Occipital lobe (tissue), 3 donors: ENCODE measurements at places on chromosomes 1 and 21. TPM values are rescaled to one million over a fixed set of nuclear protein-coding genes. Genes with fewer than 3 reads are reported as not detected.
A peak's percentile ranks its signal among the peaks of the same experiment; 100 is the strongest.

RGS7 gene
- total RNA-seq, result 19.7 TPM

ADAMTSL4 gene
- total RNA-seq, result 0.31 TPM

POU3F1 gene
- 9.4 TPM for total RNA-seq

NEXN gene
- 0.31 TPM for total RNA-seq

KIF21B gene
- 165 TPM for total RNA-seq

KCNE2 gene
- not detected for total RNA-seq

TFF2 gene
- not detected for total RNA-seq

UTS2 gene
- total RNA-seq, result not detected

TTC22 gene
- total RNA-seq, result 0.16 TPM

DNA sequence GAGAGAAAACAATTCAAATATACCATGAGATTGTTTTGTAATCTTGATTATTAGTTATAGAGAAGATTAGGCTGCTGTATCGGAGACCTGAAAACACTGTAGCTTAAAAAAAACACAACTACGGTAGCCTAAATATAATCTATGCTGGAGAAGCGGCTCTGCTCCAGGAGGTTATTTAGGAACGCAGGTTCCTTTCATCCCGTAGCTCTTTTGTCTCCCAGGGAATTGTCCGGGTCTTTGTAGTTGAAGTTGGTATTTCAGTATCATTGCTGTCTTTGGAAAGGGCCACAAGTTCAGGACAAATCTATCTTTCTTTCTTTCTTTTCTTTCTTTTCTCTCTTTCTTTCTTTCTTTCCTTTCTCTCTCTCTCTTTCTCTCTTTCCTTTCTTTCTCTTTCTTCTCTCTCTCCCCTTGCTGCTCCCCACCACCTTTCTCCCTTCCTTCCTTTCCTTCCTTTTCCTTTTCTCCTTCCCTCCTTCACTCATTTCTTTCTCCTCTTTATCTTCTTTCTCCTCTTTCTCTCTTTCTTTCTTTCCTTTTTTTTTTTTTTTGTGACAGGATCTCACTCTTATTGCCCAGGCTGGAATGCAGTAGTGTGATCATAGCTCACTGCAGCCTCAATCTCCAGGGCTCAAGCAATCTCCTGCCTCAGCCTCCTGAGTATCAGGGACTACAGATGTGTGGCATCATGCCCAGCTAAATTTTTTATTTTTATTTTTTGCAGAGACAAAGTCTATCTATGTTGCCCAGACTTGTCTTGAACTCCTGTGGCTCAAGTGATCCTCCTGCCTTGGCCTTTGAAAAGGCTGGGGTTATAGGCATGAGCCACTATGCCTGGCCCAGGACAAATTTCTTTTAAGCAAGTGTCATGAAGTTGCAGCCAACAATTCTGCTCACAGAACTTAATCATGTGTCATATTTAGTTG lies 10.9 kb upstream of the NFIA start:
- no peak for DNase-seq

GRCh38 chr1:19437891-19438294 lies 47.4 kb downstream of the CAPZB start:
- DNase-seq, result no peak

DNA sequence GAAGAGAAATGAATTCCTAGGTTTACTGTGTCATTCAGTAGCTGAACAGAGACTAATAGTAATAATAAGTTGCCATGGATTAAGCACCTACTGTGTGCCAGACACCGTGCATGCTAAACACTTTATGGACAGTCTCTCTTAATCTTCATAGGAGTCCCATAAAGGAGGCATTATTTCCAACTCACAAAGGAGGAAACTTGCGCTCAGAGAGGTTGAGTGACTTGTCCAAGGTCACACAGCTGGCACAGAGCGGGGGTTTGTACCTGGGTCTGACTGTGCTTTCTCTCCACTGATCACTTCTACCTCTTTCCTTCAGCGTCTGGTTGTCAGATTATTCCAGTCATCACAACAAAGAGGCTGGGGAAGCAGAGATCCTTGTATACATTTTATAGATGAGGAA lies 91.3 kb downstream of the KIRREL1 start:
- DNase-seq, result no peak

DNA sequence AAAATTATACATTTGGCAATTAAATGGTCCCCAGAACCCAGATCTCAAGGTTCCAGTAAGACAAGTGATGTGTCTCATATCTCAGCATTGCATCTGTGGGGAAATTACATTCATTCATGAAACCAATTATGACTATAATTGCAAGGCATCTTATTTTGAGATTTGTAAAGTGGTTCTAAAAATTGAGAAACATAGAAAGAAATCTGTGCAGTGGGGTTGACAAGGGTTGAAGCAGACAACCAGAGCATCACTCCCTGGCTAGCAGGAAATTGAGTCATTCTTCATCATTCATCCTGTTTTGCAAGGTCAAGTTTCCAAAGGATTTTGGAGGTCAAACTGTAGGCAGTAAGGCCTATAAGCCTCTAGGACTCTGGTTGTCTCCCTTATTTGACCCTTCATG lies 25.1 kb upstream of the MROH9 start:
- DNase-seq, result no peak

- DNase-seq, result no peak
These were observed 20.2 kb downstream of the THEM4 start for GRCh38 chr1:151888972-151889570.

GRCh38 chr1:206089341-206089740 lies 27.8 kb downstream of the AVPR1B start:
- no peak for DNase-seq

DNA sequence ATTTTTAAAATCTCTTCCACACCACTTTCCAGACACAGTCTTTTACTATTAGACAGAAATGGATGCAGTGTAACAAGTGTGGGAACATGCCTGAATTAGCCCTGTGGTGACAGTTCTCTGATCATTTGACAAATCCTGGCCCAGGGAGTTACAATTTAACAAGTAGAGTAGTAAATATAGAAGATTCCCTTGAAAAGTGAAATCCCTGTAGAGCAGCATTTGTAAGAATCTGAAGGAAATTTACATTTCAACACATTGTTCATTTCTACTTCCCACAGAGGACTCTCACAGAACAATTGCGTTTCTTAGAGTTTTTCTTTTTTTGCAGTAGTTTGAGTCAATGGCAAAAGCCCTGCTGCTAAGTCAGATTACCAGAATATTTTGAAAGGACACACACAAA lies 458.3 kb upstream of the BRINP3 start:
- DNase-seq, result no peak

- no peak for DNase-seq
These were observed 1.4 kb downstream of the MAGI3 start for GRCh38 chr1:113391649-113392271.

DNA sequence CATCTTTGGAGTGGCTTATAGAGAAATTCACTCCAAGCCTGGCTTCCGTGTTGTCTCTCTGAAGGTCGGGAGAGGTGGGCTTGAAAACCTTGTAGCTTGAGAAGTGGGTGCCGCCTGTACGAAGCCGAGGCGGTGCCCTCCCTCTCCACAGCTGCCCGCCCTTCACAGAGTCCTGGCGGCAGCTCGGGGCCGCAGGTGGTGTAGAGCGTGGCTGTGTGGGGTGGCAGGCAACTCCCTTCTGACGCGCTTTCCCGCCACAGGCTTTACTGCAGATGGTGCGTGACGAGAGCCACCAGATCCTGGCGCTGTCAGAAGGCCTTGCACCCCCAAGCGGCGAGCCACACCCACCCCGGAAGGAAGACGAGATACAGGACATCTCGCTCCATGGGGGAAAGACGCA lies 33.1 kb upstream of the DIP2A start:
- no peak for DNase-seq

DNA sequence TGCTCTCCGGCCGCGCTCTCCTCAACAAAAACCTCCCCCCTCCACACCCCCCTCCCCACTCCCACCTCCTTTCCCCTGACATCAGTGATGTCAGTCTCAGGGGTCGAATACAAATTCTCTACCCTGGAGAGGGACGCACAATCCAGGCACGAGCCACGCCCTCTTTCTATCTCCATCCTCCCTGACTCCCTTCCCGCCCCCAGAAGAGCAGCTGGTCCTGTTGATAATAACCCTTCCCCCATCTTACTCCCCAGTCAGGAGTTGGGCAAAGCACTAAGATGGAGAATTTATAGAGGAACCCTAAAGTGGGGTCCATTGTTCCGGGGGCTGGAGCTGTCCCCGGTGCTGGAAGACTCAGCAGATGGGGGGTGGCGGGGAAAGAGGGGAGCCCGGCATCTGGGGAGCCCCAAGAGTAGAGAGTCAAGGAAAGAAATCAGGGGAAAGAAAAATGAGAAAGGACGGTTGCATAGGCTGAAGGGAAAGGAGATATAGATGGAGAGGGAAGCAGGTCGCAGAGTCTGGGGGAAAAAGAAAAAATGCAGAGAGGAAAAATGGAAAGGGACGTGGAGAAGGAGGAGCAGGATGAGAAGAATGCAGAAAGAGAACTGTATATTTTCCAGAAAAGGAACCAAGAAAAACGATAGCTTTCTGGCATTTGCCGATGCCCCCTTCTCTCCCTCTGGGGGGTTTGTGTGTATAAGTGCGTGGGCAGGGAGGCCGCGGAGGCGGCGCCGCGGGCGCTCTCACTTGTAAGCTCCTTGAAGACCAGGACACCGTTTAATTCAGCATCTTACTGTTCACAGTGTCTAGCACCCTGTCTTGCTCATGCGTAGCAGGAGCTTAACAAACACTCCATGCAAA lies at the start of gene CELF3:
Gene CELF3 (minus strand): TSS at position 33 of the 861 bp plus-strand sequence. CDS start 783 bp downstream, outside the sequence.
- peak; percentile 80 for DNase-seq

- DNase-seq, result no peak
These were observed 1.7 kb downstream of the TRMT1L start for GRCh38 chr1:185154912-185155513.

- DNase-seq, result no peak
These were observed 1.0 kb upstream of the SFN start for GRCh38 chr1:26861889-26862378.

DNA sequence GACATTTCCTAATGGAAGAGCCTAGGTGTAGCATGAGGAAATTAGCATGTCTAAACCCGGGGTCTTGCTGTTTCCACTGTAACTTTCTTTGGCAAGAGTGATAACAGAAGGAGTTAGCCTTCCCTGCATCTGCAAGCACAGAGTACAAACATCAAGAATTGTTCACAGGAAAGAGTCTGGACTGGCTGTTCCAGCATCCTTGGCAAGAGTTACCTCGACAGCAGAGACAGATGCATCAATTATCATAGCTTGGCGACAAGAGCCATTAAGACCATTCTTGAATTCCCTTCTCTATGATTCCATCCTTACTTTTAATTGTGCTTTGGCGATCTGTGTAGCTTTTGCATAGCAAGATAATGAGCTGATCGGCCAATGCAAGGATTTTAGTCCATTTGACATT lies 82.8 kb upstream of the RALGPS2 start:
- DNase-seq, result no peak

- DNase-seq, result no peak
These were observed at the start of gene HPCA for GRCh38 chr1:32886004-32886827. TSS of gene HPCA (plus strand) at chr1:32886491. CDS start at chr1:32888899, 2,408 bp downstream.

DNA sequence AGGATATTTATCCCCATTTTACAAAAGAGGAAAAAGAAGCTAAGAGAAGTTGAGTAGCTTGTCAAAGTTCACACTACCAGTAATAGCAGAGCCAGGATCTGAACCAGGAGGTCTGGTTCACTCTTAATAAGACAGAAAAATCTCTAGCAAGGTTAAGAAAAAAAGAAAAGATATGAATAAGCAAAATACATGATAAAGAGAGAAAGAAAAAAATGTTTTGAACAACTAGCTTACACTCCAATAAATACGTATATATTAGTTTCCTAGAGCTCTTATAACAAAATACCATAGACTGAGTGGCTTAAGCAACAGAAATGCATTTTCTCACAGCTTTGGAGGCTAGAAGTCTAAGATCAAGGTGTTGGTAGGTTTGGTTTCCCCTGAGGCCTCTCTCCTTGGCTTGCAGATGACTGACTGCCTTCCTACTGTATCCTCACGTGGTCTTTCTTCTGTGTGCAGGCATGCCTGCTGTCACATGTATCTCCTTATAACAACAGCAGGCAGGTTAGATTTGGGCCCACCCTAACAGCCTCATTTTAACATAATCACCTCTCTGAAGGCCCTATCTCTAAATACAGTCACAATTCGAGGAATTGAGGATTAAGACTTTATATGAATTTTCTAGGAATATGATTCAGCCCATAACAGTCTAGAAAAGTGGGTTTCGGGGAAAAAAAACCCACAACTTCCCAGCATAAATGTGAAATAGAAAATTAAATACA lies 60.4 kb downstream of the LEPR start:
- DNase-seq, result no peak

DNA sequence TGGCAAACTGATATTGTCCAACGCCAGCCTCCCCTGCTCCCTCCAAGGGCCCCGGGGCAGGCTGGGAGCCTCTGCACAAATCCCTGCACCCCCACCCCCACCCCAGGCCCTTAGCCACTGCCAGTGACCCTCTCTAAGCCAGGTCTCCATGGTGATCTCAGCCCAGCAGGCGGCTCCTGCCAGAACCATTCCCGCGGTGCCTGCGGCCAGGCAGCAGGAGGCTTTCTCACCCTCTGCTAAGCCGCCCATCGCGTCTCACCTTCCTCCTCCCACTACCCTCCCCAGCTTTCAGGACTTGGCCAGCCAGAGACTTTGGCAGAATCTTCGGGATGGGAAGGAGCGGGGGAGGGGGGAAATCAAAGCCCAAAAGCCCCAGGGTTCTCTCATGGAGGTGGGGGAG lies 46.8 kb upstream of the WASF2 start:
- DNase-seq, result peak; percentile 71

GRCh38 chr1:152107984-152108881 lies 7.0 kb downstream of the TCHH start:
- DNase-seq, result no peak

DNA sequence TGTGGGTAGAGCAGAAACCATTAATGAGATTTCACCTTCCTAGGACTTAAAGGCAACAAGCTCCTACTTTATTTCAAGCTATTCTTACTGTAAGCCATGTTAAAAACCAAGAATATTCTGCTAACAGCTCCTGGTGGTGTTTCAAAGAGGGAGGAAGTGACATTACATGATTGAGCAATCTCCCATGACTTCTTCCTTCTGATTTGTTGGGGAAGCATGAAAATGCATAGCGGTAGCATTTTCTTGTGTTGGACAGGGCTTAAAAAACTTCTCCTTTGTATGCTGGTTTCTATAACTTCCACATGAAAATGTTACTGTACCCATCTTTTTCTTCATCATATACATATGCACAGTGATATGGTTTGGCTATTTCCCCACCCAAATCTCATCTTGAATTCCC lies 297.0 kb upstream of the SNX7 start:
- no peak for DNase-seq

GRCh38 chr1:87334351-87335174 lies 5.9 kb downstream of the LMO4 start:
- DNase-seq, result no peak
